ENCODE measurements at places on chromosomes 5 and 9. TPM values are rescaled to one million over a fixed set of nuclear protein-coding genes. Genes with fewer than 3 reads are reported as not detected.
A peak's percentile ranks its signal among the peaks of the same experiment; 100 is the strongest.

CDC14B gene
- 33.4 TPM for total RNA-seq

ABLIM3 gene
- total RNA-seq = 26.3 TPM

GRCh38 chr5:57608542-57608941 lies 125.9 kb upstream of the ACTBL2 start:
- no peak overlapping the region for H3K27ac ChIP-seq
- no peaks in the 10 kb centered on the region for H3K36me3 ChIP-seq
- no peaks in the 10 kb centered on the region for H3K4me1 ChIP-seq
- no peak overlapping the region for H3K4me3 ChIP-seq
- no peak for DNase-seq

GRCh38 chr5:28691526-28691925 lies 1653.1 kb upstream of the CDH9 start:
- H3K4me3 ChIP-seq = no peak overlapping the region
- H3K36me3 ChIP-seq = no peaks in the 10 kb centered on the region
- H3K27me3 ChIP-seq = no peaks in the 10 kb centered on the region
- no peaks in the 10 kb centered on the region for H3K4me1 ChIP-seq

DNA sequence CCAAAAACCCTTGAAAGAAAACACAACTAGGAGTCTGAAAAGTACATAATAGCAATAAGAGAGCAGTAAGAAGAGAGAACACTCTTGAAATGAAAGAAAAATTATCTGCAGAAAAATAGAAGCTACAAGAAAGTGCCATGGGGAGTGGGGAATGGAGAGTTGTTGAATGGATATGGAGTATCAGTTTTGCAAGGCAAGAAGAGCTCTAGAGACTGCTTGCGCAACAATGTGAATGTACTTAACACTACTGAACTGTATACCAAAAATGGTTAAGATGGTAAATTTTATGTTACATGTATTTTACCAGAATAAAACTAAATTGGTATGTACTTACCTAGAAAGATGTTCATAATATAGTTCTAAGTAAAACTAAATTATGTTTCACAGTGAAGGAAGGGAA lies 54.8 kb upstream of the RASGRF2 start:
- H3K4me1 ChIP-seq = no peaks in the 10 kb centered on the region
- no peak overlapping the region for H3K27ac ChIP-seq
- H3K4me3 ChIP-seq = no peak overlapping the region

C8G gene
- not detected for total RNA-seq

- H3K4me1 ChIP-seq = no peaks in the 10 kb centered on the region
- peak overlapping the region; percentile 45 for H3K27ac ChIP-seq
- no peaks in the 10 kb centered on the region for H3K27me3 ChIP-seq
- H3K36me3 ChIP-seq = no peaks in the 10 kb centered on the region
These were observed 164.8 kb upstream of the VCAN start for GRCh38 chr5:83306572-83307241.

GRCh38 chr9:71209890-71210289 lies 88.5 kb upstream of the TRPM3 start:
- no peaks in the 10 kb centered on the region for H3K4me1 ChIP-seq
- H3K27me3 ChIP-seq = no peaks in the 10 kb centered on the region
- H3K4me3 ChIP-seq = no peak overlapping the region
- no peak overlapping the region for H3K27ac ChIP-seq

GRCh38 chr9:69497816-69498215 lies 172.8 kb downstream of the ENTREP1 start:
- H3K4me3 ChIP-seq = no peak overlapping the region
- no peak for DNase-seq
- no peak overlapping the region for H3K27ac ChIP-seq
- H3K27me3 ChIP-seq = no peaks in the 10 kb centered on the region
- no peaks in the 10 kb centered on the region for H3K4me1 ChIP-seq

CNTLN gene
- total RNA-seq = 19.7 TPM

DNA sequence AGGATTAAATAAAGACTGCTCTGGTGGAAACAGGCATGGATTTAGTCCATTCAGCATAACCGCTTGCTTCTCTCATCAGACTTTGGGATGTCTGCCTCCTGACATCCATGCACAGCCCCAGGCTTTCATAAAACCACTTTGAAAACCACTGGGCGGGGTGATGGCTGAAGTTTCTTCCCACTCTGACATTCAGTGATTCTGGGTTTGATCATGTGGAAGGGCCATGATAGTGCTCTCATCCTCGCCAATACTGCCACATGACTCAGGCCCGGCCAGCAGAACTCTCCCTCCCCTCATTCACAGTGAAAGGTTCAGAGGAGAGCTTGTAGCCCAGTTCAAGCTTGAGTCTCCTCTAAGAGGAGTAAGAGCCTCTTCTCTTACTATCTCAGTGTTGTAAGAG lies 29.6 kb upstream of the GLRA1 start:
- DNase-seq = no peak
- no peaks in the 10 kb centered on the region for H3K4me1 ChIP-seq
- H3K36me3 ChIP-seq = no peaks in the 10 kb centered on the region
- H3K27me3 ChIP-seq = no peaks in the 10 kb centered on the region
- no peak overlapping the region for H3K4me3 ChIP-seq

DNA sequence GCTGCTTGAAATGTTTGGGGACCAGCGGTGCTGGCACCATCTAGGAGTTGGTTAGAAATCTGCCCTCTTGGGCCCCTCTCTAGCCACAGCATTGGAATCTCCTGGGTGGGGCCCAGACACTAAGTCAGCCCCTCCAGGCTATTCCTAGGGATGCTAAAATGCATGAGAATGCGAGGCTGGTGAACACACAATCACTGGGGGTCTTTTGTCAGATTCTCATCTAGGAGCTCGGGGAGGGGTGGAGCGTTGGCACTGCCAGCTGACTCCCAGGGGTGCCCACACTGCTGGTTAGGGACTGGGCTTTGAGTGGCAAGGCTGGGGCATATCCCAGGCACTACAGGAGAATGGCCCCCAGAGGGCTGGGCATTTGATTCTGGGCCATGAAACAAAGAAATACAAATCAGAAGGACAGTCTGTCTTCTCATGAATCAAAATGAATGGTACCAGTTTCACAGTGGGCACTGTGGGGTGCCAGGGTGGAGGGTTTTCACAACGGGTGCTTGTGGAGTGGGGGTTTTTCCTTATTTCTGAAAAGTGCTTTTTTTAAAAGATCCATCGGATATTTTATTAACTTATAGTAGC lies 127.8 kb upstream of the RAPGEF1 start:
- H3K27ac ChIP-seq = no peak overlapping the region
- H3K4me3 ChIP-seq = no peak overlapping the region
- no peaks in the 10 kb centered on the region for H3K27me3 ChIP-seq
- no peak for DNase-seq

GRCh38 chr9:88988796-88989641 lies 2.2 kb upstream of the S1PR3 start:
- peak overlapping the region; percentile 59 for H3K27ac ChIP-seq
- H3K4me1 ChIP-seq = no peaks in the 10 kb centered on the region
- H3K4me3 ChIP-seq = no peak overlapping the region
- no peak for DNase-seq

DNA sequence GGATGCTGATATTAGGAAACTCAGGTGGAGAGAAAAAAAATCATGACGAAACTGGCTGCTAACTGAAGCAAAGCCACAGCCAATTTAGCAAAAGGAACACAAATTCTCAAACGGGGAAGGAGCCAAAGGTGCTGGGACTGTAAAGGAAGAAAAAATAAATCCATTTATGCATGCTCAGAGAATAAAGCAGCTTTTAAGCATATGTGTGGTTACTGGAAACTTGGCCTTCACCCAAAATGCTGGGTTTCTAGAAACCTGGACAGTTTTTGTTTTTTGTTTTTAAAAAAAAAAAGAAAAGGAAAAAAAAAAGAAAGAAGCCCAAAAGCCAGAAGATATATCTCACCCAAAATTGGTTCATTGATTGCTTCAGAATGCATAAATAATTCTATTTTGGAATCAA lies 8.0 kb downstream of the WHRN start:
- no peaks in the 10 kb centered on the region for H3K36me3 ChIP-seq
- H3K4me1 ChIP-seq = peaks cover 2% of the 10 kb centered on the region
- H3K27ac ChIP-seq = no peak overlapping the region
- DNase-seq = no peak
